T-cell (primary cell): ENCODE measurements at places on chromosomes 1 and 21.

DNA sequence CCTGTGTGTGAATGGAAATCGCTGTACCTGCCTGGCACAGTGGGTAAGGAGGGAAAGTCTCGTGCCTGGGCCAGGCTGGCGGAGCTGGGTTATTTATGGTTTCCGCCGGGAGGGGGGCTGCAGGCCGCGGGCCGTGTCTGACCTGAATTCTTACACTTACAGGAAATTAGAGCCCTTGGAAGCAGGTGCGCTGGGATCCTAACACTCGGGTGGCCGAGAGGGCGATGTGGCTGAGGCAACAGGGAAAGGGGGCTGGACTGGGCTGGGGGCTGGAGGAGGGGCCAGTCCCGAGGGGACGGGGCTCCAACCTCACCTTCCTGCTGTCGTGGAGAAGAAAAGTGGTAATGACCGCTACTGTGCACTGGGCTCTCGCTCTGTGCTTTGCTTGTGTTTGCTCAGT lies 109.4 kb upstream of the WNT4 start:
- no peak for DNase-seq

DNA sequence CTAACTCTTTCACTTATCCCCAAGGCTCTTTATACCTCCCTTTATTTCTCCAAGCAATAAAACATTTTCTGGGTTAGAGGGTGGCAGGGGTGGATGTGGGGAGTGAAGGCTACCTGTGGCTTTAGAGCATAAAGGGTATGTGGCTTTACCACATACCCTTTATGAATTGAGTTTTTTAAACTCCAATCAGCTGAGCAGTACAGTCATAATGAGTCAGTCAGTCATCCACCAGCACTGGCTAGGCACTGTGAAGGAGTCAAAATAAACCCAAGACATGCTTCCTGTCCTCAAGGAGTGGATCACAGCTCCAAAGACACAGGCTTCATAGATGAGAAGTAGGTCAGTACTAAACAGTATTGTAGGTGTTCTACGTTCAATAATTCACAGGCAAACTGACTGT lies 2.6 kb upstream of the TDRD10 start:
- no peak for DNase-seq

DNA sequence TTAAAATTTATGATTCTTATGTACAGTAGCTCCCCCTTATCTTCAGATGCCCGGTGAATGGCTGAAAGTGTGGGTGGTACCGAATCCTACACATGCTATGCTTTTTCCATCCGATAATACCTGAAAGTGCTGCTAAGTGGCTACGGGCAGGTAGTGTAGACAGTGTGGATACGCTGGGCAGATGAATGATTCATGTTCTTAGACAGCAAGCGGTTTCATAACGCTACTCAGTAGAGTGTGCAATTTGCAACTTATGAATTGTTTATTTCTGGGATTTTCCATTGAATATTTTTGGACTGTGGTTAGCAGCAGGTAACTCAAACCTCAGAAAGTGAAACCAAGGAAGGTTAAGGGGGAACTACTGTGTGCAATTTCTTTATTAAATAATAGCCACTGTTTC lies 7.5 kb downstream of the PCP4 start:
- DNase-seq, result no peak

DNA sequence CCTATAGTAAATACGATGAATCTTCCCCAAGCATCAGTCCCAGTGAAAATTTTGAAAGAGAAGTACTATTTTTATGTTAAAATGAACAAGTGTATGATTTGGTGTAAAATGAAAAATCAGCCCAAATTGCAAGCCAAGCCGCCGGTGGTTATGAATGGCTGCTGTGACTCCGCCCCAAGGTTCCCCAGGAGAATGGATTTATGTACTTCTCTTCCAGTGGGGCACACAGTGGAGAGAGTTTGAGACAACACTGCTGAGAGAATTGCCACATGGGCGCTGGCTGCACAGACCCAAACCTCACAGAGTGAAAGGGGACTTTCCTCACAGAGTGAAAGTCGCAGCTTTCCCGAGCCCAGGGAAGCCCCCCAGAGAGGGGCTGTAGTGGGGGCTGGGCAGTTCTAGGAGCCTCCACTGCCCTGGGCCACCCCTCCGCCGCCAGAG lies 24.0 kb downstream of the CDK18 start:
- DNase-seq, result no peak

- no peak for DNase-seq
These were observed 82.4 kb downstream of the RAB3GAP2 start for GRCh38 chr1:220189750-220190347.

GRCh38 chr1:22665752-22666151 lies 12.7 kb downstream of the C1QB start:
- no peak for DNase-seq

- no peak for DNase-seq
These were observed 209.7 kb upstream of the VAMP3 start for GRCh38 chr1:7561331-7561921.

- no peak for DNase-seq
These were observed 29.8 kb downstream of the FHAD1 start for GRCh38 chr1:15276691-15277446.

- peak; percentile 1 for DNase-seq
These were observed 1753.4 kb downstream of the MRPL39 start for GRCh38 chr21:23853796-23854379.

DNA sequence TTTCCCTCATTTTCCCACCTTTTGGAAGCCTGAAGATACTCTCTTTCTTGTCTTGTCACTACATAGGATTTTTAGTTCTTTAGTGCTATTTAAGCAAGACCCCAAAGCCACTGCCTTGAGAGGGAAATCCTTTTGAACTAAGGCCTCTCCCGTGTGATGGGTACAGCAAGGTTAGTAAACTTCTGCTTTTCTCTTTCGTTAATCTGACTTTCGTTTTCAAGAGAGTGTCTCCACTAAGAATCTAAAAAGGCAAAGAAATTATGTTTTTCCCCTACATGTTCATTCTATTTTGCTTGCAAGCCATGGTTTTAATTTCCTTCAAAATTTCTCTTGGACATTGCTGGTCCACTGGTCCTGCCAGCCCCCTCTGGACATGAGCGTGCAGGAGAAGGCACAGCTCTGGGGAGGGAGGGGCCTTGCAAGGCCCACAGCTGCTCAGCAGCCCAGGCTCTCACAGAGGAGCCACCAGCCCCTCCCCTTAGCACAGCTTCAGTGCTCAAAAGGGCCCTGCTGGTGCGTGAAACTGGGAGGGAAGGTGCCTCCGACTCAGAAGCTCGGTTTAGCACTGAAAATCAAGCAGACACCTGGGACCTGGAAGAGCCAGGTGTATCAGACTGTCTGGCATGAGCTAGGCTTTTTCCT lies 210.9 kb upstream of the GALNT2 start:
- DNase-seq, result peak; percentile 15

DNA sequence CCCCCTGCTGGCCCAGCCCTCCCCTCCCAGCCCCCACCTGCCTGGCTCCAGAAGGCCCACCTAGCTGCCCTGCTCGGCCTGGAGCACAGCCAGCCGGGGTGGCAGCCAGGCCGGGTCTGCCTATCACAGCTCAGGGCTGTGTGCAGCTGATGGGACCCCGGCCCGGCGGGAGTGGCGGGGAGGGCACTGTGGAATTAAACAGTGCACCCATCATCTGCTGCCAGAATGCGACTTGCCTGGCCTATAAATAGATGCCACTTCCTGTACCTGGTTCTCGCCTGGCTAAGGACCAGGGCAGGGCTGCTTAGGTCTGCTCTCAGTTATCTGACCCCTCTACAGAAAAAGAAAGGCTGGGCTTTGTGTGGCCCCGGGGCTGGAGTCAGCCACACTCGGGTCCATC lies 98.2 kb upstream of the VAMP3 start:
- DNase-seq, result no peak

DNA sequence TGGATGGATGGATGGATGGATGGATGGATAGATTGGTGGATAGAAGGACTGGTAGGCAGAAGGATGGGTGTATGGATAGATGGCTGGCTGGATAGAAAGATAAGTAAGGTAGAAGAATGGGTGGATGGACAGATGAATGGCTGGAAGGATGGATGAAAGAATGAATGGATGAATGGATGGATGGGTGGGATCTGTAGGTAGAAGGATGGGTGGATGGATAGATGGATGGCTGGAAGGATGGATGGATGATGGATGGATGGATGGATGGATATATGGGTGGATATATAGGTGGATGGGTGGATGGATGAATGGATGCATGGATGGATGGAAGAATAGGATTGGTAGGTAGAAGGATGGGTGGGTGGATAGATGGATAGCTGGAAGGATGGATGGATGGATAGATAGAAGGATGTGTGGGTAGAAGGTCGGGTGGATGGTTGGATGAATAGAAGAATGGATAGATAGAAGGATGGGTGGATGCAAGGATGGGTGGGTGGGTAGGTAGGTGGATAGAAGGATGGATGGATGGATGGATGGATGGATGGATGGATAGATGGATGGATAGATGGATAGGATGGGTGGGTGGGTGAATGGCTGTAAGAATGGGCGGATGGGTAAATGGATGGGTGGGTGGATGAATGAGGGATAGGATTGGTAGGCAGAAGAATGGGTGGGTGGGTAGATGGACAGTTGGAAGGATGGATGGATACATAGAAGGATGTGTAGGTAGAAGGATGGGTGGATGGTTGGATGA lies 7.5 kb downstream of the MASP2 start:
- no peak for DNase-seq

GRCh38 chr1:42936309-42937078 lies 22.2 kb downstream of the SLC2A1 start:
- DNase-seq, result no peak

- DNase-seq, result no peak
These were observed 90.9 kb downstream of the IER5 start for GRCh38 chr1:181179279-181179986.

DNA sequence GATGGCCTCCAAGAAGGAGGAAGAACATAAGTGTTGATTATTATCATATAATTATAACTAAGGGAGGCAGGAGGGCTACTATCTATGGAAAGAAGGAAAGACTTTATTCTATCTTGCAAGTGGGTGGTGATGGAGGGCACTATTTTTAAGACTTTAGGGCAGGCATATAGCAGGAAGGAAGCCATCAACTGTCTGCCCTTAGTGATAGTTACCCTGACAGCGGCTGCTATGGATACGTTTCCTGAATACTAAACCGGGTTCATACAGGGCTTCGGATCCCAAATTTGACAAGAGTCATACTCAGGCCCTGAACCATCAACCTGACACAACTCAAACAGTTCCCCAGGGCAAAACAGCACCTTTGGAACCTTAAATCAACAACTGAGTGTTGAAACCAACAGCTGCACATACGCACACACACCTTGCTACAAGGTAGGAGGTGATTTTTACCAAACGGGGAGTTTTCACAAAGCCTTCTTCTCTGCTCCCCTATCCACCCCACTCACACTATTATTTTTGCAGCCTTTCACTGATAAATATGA lies 397.2 kb downstream of the OMA1 start:
- DNase-seq, result no peak

- no peak for DNase-seq
These were observed 67.6 kb downstream of the OLFML2B start for GRCh38 chr1:161956097-161956496.

DNA sequence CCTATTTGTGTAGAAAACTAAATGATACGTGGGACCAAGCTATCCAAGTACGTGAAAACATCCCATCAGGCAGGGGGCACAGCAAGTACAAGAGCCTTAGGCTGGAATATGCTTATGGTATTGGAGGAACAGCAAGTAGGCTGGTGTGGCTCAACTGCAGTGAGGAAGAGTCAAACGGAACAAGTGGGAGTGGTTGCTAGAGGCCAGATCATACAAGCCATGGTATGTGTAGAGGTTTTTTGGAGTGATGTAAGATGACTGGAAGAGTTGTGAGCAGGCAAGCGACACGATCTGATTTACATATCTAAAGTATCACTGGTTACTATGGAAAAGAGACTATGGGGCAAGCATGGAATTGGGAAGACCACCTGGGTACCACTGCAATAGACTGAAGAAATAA lies 27.8 kb downstream of the ELK4 start:
- no peak for DNase-seq

DNA sequence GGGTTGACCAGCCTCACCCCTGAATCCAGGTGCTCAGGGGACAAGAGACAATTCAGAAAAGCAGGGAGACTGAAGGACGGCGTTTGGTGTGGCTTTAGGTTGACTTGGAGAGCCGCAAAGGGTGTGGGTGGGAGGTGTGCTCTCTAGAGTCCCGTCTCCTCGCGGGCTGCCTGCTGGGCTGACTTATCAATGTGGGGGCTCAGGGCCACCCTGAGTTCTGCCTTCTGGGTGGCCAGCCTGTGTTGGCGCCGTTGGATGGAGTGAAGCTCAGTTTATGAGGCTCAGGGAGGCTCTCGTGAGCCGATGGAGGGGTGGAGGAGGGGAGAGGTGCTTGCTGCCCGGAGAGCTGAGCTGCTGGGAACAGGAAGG lies 13.0 kb downstream of the GPR137B start:
- DNase-seq, result no peak

DNA sequence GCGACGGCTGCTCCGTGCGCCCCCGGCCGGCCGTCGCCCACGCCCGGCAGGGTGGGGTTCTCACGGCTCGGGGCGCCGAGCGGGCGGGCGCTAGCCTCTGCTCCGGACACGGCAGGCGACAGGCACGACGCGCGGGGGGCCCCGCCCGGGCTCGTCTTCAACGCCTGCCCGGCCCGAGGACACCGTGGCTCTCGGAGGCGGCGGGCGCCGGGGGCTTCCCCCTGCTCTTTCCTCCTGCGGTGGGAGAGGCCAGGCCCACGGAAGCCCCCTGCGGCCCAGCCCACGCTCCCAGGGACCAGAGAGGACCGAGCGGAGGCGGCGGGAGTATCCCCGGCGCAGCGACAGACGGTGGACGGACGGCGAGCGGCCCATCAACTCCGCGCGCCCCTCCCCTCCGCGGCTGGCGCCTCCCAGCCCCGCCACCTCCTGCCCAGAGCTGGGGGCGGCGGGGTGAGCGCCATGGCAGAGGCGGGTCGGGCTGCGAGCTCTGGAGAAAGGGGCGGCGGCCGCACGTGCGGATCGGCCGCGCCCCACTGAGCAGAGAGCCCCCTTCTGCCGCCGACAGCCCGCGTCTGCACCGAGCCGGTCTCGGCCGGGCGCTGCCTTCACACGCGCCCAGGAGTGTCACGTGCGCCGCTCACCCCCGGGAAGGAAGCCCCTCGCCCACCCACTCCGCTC lies at the start of the genes SHE and TDRD10:
TSS of gene SHE (minus strand) at position 347 of the 678 bp plus-strand sequence. CDS start 386 bp downstream, outside the sequence.
TSS of gene TDRD10 (plus strand) at position 154 of the 678 bp plus-strand sequence. CDS start 4,685 bp downstream, outside the sequence.
- DNase-seq, result no peak

GRCh38 chr1:63651161-63651701 lies 58.0 kb downstream of the PGM1 start:
- DNase-seq, result peak; percentile 12

- DNase-seq, result no peak
These were observed at the start of gene C1QC for GRCh38 chr1:22643381-22643780. Gene C1QC (plus strand): TSS chr1:22643633. CDS start chr1:22644024, 391 bp downstream.

DNA sequence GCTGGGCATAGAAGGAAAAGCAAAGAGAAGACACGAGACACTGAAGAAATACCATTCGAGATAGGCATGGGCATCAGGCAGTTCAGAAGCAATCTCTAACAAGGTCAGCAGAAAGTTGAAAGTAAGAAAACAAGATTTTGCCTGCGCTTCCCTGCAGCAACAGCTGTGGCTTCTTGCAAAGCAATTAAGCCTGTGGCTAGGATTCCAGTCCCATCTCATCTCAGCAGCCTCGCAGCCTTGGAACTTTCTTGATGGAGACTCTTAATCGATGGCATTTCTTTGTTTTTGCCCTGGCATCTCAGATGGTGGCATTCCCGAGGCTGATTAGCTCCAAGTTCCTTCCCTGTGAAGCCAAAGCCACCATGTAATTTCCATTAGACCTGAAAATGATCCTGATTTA lies 64.6 kb upstream of the SPAG17 start:
- DNase-seq, result no peak
